BE2C (cell line): ENCODE measurements at places on chromosomes 5 and 9.

DNA sequence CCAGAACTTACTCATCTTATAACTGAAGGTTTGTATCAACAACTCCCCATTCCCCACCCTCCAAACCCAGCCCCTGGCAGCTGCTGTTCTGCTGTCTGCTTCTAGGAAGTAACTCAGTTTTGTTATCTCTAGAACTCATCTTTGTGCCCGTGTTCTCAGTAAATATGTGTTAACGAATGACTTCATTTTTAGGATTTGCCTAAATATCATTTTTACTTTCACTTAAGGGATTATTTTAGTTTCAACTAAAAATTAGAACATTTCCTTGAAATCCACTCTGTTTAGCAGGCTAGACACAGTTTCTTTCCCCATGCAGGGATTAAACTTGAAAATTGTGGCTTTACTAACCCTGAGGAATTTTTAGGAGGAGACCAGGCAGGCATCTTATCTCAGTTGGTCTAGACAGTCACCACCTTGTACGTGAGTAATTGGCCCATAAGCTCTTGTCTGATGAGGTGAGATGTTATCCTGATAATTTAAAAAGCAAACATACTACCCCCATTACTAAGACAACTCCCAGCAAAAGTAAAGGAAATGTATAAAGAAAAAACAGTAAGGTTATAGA, 68.2 kb upstream of the TNFAIP8 start:
- peak; percentile 12 for DNase-seq

- peak; percentile 55 for DNase-seq
Measured at GRCh38 chr5:122192497-122193496, 63.5 kb downstream of the ZNF474 start.

GRCh38 chr9:75995066-75995465, 104.6 kb downstream of the PCSK5 start:
- no peak for DNase-seq

DNA sequence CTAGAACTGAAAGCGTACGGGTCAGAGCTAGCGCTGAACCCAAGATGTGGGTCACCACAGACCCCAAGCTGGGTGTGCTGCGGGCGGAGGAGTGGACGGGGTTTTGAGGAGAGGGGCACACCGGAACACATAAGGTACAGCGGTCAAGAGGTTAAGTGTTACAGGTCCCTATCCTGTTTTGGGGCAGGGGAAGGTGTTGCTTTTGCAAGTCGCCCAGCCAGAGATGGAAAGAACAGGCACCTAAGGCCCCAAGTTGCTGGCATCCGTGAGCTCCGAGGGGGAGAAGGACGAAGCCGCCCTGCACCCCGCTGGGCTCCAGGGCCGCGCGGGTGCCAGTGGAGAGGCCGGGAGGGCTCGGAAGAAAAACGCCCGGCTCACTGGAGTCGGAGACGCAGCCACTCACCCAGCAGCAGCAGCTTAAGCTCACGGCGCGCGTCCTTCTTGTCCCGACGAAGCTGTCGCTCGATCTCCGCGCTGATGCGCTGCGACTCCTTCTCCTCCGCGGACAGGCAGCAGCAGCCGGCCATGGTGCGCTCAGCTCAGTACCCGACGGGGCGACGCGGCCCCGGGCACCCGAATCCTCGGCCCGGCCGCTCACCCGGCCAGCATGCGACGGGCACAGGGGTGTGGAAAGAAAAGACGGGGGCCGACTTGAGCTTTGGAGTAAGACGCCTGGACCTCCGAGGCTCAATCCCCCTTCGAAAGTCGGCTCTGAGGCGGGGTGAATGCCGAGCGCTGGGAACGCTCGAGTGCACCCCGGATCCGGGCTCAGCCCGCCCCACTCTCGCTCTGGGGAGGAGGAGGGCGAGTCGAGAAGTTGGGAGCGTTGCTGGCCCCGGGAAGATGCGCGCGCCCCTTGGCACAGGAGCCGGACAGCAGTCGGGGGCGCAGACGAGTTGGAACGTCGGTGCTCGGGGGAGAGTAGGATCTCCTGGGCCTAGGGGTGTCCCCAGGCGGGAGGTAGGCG, 572 bp downstream of the GNA14 start:
- no peak for DNase-seq

DNA sequence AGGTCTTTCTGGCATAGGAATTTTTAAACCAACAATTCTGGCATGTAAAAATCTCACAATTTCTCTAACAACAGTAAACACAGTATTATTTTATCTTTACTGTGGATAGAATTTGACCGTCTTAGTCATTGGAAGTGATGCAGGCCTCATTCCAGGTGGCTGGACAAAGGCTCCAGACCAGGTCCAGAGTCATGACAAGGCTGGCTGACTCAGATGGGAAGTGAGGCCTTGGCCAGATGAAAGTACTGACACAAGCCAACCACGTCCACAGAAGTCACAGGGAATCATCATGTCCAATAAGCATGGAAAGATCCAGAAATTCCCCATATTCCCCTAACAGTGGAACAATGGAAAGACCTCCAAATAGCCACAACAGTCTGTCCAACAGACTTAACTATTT, 12.4 kb downstream of the SPOCK1 start:
- no peak for DNase-seq

DNA sequence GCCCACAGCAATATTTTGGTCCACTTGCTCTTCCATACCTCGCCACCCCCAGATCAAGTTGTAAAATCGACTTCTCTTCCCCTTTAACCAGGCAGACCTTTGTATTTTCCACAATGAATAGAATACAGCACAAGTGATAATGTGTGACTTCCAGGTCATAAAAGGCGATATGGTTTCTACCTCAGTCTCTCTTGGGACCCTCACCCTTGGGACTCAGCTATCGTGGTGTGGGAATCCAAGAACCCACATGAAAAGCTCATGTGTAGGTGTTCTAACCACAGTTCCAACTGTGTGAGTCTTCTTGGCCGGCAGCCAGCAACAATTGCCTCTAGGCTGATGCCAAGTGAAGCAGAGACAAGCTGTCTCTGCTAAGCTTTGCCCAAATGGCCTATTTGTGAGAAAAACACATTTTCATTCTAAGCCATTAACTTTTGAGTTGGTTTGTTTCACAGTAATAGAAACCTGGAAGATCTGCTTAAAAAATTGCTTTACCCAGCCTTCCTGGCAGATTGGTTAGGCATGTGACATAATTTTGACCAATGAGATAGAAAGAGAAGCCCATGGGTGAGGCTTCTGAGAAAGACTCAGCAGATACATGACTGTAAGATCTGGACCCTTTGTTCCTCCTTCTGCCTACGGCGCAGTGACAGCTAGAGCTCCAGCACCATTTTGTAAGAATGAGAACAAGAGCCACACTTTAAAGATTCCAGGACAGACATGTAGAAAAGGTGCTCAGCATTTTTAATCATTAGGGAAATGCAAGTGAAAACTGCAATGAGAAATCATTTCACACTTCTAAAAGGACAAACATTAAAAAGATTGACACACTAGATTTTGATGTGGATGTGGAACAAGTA, 18.3 kb upstream of the MLLT3 start:
- DNase-seq: peak; percentile 91

- DNase-seq: no peak
Measured at GRCh38 chr5:173452119-173452905, 124.1 kb upstream of the STC2 start.

GRCh38 chr5:175340180-175340579, 103.8 kb downstream of the DRD1 start:
- no peak for DNase-seq

- DNase-seq: no peak
Measured at GRCh38 chr9:97411440-97411788, 482 bp upstream of the TDRD7 start.

- DNase-seq: no peak
Measured at GRCh38 chr5:117058740-117059139, 484.1 kb upstream of the SEMA6A start.

GRCh38 chr9:84140535-84141101, 160.0 kb downstream of the RMI1 start:
- no peak for DNase-seq

GRCh38 chr9:16867576-16868311, 2.7 kb downstream of the BNC2 start:
- DNase-seq: no peak

DNA sequence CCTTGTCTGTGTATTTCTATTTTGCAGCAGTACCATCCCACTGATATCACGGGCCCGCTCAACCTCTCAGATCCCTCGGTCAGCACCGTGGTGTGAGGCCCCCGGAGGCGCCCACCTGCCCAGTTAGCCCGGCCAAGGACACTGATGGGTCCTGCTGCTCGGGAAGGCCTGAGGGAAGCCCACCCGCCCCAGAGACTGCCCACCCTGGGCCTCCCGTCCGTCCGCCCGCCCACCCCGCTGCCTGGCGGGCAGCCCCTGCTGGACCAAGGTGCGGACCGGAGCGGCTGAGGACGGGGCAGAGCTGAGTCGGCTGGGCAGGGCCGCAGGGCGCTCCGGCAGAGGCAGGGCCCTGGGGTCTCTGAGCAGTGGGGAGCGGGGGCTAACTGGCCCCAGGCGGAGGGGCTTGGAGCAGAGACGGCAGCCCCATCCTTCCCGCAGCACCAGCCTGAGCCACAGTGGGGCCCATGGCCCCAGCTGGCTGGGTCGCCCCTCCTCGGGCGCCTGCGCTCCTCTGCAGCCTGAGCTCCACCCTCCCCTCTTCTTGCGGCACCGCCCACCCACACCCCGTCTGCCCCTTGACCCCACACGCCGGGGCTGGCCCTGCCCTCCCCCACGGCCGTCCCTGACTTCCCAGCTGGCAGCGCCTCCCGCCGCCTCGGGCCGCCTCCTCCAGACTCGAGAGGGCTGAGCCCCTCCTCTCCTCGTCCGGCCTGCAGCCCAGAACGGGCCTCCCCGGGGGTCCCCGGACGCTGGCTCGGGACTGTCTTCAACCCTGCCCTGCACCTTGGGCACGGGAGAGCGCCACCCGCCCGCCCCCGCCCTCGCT, 1.9 kb downstream of the LRRC26 start:
- DNase-seq: no peak

DNA sequence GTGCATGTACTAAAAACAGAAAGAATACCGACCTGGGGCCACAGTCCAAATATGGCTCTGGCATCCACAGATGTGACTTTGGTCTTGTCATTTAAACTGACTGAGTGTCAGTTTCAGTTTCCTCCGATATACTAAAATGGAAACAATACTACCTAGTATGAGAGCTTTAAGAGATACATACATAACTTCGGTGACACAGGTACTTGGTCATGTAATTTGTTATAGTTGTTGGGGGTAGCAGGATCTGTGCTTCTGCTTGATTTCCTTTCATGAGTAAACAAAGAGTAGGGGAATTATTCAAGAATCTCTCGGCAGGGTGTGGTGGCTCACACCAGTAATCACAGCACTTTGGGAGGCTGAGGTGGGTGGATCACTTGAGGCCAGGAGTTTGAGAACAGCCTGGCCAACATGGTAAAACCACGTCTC, 32.1 kb downstream of the MTMR12 start:
- DNase-seq: no peak

DNA sequence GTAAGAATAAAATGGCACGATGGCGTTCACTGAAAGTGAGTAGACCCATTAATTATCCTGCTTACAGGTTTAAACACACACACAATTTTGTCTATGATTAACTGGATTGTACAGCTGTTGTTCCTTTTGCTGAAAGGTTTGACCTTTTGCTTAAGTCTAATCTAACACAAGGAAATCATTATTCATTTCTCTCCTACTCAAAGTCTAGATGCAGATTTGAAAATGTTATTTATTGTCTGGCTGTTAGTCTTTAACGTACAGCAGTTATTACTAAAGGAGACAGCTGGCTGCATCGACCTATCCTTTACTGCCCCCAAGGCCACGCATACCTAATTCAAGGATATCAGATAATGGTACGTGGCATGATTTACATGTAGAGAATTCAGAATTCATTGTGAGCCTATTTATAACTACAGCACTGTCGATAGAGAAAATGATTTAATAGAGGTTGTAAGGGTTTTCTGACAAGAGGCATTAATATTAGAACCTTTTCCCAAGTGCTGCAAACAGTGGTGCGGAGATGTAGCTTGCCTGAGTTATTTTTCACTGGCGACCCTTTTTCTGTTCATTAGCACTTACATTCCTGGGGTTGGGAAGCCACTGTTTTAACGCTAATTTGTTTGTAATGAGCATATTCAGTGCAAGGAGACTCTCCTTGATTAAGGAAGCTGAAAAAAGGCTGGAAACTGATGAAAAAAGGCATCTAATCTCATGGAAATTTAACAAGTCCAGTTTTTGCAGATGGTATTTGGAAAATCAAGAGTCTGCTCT, 368.4 kb upstream of the GRAMD2B start:
- DNase-seq: peak; percentile 61

DNA sequence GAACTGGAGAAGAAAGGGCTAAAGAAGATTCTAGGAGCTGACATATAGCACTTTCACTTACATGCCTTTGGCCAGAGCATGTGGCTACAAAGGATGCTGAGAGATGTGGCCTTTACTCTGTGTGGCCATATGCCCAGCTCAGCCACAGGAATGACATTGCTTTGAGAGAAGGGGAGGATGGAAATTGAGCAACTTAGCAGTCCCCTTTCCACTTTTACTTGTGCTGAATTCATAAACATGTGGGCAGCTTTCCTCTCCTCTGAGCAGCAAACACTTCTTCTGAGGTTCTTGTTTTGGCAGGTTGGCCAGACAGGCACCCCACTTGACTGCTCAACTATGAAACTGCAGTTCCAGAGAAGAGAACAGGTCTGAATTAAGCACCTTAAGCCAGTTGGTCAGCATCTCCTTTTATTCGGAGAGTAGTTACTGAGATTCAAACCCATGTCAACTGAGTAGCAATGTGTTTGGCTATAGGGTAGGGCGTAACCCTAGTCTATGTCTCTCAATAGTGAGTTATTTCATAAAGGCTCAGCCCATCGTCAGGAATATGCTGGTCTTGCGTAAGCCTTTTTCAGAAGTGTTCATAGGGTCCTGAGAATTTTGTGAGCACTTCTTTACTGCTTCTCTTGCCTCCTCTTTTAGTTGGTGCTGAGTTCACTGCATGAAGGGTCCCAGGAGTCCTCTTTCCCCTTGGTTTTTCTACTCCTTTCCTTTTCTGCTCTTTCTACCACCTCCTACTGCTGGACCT, 134.5 kb downstream of the PALM2AKAP2 start:
- DNase-seq: no peak

DNA sequence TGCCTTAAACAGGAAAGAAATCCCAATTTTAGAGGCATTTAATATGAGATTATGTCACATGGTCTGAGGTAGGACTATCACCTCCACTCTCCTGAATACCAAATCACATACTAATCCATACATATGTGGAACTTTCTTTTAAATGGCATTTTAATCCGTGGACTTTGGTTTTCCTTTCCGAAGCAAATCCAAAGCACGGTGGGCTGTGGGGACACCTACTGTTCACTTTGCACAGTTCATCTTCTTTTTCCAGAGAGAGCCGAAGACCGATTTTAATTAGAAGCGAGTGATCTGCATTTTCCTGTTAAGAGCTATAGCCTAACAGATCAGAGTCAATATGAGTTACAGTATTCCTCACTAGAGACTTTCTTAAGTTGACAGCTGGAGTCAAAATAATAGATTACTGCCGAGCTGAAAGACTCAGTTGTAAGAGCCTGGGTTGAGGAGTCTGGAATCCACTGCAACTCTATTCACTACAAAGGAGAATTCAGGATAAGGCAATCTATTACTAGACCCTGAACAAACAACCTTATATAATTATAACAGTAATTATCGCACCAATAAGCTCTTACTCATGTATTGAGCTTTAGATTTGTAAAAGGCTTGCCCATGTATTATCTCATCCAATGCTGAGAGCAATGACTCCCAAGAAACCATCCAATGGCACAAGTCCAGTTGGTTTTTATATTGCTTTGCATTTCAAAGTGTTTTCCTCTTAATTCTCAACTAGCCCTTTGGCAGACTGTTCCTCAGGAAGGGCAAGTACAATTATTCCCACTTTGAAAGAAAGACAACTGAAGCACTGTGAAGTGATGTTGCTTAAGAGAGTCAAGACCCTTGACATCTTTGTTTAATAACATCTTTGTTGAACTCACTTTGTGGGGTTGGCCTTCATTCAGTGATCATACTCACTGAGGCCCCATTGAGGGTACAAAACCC, 144.7 kb downstream of the TRPM6 start:
- peak; percentile 27 for DNase-seq
